Lower lobe of right lung (tissue), 2 donors: ENCODE measurements at places on chromosomes 3 and 15. TPM values are rescaled to one million over a fixed set of nuclear protein-coding genes. Genes with fewer than 3 reads are reported as not detected.

DNA sequence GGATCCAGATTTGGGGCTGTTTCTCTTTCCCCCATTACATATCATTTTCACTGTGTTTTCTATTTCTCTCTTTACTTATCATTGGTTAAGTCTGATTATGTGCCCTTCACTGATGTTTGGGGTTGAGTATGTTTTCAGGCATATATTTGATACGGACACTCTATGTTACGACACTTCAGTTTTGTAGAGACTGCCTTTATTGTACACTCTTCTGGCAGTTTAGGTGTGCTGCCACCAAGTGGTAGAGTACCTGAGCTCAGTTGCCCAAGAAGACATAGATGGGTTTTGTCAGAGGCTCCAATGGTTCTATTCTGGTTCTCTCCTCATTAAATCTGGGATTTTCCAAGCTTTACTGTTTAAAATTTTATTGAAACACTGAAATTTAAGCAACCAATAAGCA, 255.0 kb upstream of the ROPN1 start:
- peaks cover 24% of the 10 kb centered on the region for H3K4me1 ChIP-seq
- DNase-seq, result no peak
- H3K27me3 ChIP-seq, result no peaks in the 10 kb centered on the region
- H3K36me3 ChIP-seq, result no peaks in the 10 kb centered on the region
- no peak overlapping the region for H3K27ac ChIP-seq

The INKA1 gene
- total RNA-seq, result 5.3 TPM

The VEPH1 gene
- total RNA-seq, result 116 TPM

The NRG4 gene
- total RNA-seq, result 2.2 TPM

The PTPN9 gene
- 31.4 TPM for total RNA-seq

The FSTL1 gene
- total RNA-seq, result 233 TPM

DNA sequence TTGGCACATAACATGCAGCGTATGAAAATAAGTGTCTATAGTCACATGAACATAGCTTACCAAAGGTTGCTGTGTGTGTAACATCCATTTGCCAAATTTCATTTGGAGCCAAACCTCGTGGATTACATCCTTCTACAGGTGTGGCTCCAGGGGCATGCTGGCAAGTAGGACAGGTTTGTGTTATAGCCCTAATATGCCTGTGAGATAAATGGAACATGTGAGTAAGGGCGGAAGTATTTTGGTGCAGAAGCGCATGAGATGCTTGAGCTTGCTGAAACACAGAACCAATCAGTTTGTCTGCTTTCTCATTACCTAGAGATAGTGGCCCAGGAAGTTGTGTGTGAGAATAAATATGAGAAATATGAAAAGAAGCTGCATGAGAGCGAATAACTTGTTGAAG, 21.8 kb upstream of the XCR1 start:
- H3K4me3 ChIP-seq, result no peak overlapping the region
- no peaks in the 10 kb centered on the region for H3K36me3 ChIP-seq
